Lower lobe of right lung (tissue), 2 donors: ENCODE measurements at places on chromosomes 13 and 19. TPM values are rescaled to one million over a fixed set of nuclear protein-coding genes. Genes with fewer than 3 reads are reported as not detected.

- DNase-seq = no peak
Observed at GRCh38 chr19:29263305-29264135, 50.6 kb upstream of the UQCRFS1 start.

GRCh38 chr13:25915840-25916518 lies 135.8 kb downstream of the SHISA2 start:
- DNase-seq = no peak

CYSLTR2 gene
- total RNA-seq = 2.6 TPM

SLC17A7 gene
- total RNA-seq = 0.56 TPM

MCEMP1 gene
- total RNA-seq = 184 TPM

KLK11 gene
- 11.2 TPM for total RNA-seq
